Fibroblast of skin of back (primary cell): ENCODE measurements at places on chromosomes 6 and 20.

DNA sequence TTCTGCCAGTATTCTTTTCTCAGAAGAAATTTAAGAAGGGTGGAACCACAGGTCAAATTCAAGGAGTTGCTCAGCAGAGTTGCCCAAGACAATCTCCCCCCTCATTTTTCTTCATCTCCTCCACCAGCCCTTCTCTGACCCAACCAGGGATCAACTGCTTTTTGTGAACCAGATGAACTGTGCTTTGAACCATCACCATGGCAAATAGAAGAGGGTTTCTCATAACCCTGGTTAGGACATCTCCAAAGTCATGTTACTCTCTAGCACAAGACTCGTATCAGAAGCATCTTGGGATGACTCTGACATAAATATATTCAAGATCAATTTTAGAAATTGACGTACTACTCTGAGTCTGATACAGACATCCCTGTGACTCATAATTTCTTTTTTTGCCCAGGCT is 130.7 kb downstream of the ALDH8A1 start:
- DNase-seq: no peak

DNA sequence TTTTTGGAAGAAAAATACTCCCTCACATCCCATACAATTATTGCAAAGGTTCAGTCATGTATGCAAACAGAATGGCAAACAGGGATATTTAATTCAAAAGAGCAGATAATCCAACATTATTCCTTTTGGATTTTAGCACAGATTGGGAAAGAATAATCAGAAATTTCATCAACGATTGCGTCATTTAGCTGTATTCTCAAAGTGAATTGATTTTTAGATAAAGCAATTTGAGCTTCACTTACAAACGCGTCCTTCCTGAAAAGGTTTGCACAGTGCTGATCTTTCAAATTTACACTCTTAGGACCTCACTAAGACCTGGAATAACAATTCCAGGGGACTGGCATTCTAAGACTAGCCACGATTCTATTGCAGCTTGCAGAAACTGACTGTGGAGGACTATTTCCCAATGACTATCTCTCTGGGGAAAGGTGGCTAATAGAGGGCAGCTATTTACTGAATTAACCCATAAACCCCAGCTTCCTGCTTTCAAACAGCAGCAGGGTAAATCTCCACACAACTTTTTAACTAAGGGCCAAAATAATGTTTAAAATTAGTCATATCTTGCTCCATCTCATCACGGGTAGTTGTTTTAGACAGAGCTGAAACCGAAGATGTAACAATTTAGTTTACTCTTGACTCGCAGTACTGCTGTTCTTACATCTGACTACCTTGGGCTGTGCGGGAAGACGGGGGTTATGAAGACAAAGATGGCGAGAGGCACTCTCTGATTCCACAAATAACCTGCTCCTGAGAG is 131.2 kb upstream of the FAM184A start:
- no peak for DNase-seq

GRCh38 chr6:31356216-31356945 is 598 bp downstream of the HLA-B start:
- peak; percentile 35 for DNase-seq

DNA sequence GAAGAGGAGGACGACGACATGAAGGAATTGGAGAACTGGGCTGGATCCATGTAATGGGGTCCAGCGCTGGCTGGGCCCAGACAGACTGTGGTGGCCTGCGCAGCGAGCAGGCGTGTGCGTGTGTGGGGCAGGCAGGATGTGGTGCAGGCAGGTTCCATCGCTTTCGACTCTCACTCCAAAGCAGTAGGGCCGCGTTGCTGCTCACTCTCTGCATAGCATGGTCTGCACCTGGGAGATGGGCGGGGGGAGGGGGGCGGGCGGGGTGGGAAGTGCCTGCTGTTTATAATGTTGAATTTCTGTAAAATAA is 42.3 kb downstream of the CHMP4B start:
- DNase-seq: no peak

- DNase-seq: no peak
Measured at GRCh38 chr6:4157506-4157905, 22.1 kb upstream of the ECI2 start.

- no peak for DNase-seq
Measured at GRCh38 chr6:35955071-35955470, 34.2 kb upstream of the SRPK1 start.

GRCh38 chr6:163132050-163132750 is 282.3 kb upstream of the QKI start:
- peak; percentile 32 for DNase-seq

DNA sequence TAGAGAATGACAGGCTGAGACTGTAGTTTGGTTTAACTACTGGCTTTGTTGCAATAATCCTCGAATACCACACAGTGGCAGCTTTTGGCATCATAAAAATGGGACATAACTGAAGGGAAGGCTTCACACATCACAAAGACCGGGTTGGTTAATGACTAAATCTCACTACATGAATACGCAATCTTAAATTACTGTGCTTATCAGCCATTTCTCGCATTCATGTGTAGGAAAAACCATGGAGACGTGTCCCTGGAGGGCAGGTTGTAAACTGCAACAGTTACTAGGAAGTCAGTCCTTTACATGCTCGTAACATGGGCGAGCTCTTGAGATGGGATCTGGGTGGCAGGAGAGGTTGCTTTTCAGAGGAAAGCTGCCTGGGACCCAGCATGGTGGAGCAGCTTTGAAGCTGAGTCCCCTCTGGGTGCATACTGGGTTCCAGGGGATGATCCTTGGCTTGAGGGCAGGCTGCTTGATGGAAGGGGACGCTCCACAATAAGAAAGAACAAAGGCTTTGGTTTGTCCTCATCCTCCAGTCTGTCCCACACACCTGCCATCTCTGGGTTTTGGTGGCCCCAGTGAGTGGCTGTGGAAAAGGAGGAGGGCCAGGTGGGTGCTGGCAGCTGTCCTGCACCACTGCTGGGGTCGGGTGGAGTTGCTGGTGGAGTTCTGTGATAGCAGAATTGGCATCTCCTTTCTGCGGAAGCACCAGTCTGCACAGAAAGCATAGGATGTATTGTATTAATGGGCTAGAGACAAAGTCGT is 2.1 kb downstream of the RPS21 start:
- DNase-seq: no peak

DNA sequence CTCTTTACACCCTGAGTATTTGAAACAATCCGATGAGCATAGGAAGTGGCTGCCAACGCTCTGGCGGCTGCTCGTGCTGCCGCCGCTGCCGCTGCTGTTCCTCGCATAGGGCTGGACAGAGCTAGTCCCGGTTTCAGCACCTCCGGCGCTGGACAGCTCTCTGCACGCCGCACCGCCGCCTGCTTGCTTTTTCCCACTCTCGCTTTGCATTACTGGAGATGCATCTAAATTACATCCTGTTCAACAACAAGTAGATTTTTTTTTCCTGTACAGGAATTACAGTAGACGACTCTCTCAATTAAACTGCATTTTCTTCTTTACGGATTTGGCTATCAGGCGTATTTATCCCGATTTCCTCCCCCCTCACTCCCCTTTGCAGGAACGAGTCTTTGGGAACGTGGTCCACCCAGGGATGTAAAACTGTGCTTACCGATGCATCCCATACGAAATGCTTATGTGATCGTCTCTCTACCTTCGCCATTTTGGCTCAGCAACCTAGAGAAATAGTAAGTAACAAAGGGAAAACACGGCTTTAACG is 563.8 kb downstream of the LMBRD1 start:
- peak; percentile 74 for DNase-seq

GRCh38 chr6:30721198-30722024 is 1.3 kb downstream of the TUBB start:
- DNase-seq: peak; percentile 89

DNA sequence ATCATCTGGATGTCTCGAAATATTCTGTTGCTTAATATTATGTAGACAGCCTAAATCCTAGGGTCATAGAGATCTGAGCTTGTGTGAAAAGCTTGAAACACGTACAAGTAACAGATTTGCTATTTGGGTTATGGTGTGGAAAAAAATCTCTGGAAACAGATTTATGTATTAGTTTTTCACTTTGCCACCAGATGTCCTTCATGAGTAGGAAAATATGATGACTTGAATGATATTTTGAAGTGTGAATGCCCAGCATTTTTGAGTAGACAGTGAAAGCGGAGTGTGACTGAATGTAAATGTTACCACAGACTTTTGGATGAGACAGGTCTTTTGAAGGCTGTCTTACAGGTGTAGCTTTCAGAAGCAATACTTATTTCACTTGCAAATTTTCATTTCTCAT is 4.2 kb upstream of the BMP6 start:
- peak; percentile 55 for DNase-seq

DNA sequence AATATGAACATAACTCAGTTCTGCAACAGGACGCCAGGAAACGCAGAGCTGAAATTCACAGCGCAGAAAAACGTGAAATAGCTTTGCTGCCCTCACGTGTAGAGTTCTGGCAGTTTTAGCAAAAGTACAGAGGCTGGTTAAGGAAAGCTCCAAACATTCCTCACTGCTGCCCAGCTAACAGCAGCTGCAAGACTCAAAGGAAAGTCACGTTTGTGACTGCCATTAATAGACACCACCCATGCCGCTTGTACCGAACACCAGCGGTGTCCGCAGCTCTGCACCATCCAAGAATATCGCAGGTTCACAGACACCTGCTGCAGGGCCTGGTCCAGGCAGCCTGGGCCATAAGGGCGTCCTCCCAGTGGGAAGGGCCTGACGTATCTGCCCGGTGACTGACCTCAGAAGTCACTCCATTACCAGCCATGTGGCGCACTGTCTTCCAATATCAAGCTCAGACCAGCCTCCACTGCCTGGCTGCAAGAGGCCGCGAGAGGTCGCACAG is 61.4 kb downstream of the WDR27 start:
- peak; percentile 28 for DNase-seq

DNA sequence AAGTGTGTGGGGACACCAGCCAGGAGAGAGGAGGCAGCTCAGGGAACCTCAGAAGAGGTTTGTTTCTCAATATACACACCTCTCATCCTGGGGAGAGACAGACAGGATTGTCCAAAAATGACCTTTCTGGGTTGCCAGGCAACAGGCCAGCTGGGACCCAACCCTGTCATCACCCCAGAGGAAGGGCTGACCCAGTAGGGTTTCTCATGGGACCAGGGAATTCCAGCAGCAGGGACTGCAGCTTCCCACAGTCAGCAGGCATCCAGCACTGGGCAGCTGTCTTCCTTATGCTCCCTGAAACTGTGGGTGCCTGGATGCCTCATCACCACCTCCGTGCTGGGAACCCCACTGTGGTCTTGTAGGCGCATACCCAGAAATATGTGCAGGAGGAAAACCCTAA is 1.3 kb downstream of the C20orf202 start:
- DNase-seq: no peak

DNA sequence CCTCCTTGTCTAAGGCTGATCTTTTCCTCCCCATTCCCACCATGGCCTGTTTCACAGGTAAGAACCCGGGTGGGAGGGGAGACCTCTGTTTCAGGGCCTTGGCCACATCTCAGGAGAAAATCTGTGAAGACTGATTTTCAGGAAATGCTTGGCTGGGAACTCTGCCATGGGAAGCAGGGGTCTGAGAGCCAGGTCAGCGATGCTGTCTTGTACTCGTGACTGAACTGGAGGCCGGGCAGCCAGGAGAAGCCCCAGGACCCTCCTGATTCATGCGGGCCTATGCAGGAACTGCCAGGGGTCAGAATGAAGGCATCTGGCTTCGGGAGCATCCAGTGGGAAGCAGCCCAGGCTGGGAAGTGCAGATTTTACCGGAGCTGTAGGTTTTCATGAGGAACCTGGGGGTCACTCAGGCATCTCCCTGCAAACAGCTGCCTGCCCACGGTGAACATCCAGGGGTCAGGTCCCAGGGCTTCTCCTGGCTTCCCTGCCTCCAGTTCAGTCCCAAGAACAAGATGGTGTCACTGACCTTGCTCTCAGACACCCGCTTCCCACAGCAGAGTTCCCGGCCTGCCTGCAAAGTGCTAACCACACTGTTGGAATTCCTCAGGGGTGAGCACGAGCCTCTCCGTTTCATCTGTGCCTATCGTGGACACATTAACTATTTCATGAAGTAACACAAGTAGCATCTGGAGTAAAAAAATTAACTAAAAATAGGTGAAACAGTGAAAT is 90.2 kb upstream of the SULF2 start:
- DNase-seq: peak; percentile 53

DNA sequence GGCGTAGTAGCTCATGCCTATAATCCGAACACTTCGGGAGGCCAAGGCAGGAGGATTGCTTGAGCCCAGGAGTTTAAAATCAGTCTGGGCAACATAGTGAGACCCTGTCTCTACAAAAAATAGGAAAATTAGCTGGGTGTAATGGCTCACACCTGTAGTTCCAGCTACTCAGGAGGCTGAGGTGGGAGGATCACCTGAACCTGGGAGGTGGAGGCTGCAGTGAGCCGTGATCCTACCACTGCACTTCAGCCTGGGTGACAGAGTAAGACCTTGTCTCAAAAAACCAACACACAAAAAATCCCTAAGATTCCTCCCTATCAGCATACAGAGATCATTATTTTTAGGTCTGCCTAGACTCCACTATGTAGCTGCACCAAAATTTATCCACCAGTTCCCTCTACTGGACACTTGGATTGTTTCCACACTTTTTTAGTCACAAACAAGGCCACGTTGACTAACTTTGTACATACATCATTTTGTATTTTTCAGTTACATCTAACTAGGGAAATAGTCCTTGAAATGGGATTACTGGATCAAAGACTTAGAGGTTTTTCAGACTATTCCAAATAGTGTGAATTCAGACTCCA is 3.6 kb upstream of the PHF1 start:
- DNase-seq: no peak

- no peak for DNase-seq
Measured at GRCh38 chr6:122482750-122483080, 11.1 kb upstream of the SERINC1 start.

- DNase-seq: no peak
Measured at GRCh38 chr6:148780918-148781436, 34.1 kb downstream of the UST start.

GRCh38 chr6:152454003-152454402 is 183.2 kb downstream of the SYNE1 start:
- no peak for DNase-seq

GRCh38 chr20:853406-853996 is 20.0 kb downstream of the FAM110A start:
- no peak for DNase-seq

DNA sequence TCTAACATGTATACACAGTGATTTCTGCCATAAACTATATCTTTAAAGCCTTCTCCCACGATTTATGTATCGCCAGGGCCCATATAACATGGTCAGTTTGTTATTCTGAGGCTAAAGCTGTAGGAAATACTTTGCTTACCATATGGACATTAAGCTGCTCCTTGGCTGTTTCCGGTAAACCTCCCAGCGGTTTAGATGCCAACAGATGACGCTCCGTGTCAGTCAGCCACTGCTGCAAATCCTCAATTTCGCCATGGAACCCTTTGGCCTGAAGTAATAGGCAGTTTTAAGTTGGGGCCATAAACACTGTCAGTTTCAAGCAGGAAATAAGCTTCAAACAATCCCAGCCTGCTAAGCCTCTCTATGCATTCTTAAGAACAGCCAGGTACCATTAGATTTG is 145.4 kb downstream of the DST start:
- DNase-seq: no peak

DNA sequence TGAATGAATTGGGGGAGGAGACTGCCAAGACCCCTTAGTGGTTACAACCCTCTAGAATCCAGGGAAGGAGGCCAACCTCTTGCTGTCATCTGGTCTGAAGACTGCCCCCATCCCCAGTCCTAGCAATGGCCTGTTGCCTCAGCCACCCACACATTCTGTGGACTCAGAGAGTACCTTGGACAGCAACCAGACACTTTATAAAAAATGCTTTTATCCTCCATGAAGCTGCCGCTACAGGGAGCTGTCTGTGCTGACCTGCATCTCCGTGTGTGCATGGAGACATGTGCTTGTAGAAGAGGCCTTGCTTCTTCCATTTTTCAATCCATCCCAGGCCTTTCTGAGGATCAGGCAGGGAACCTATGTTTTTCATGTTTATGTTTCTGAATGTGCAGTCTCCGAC is 15.2 kb downstream of the CDH22 start:
- DNase-seq: peak; percentile 46

GRCh38 chr20:58481481-58482021 is 33.6 kb downstream of the APCDD1L start:
- DNase-seq: peak; percentile 61
